ENCODE measurements at places on chromosomes 5 and 9. TPM values are rescaled to one million over a fixed set of nuclear protein-coding genes. Genes with fewer than 3 reads are reported as not detected.

DNA sequence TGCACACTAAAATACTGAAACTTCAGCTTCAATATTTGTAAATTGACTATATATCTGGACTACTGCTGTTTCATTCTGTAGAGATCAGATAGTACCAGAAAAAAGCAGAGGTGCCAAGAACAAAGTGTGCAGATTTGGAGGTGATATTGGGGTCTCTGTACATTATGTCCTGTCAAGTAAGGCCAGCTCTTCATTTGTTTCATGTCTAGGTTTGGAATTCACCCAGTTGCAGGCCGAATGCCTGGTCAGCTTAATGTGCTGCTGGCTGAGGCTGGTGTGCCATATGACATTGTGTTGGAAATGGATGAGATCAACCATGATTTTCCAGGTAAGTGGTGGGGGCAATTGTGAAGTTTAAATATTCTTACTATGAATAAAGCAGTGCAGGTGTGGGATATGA, 96.9 kb downstream of the NNT start:
- H3K36me3 ChIP-seq = peaks cover 62% of the 10 kb centered on the region
- no peaks in the 10 kb centered on the region for H3K27me3 ChIP-seq
- H3K4me1 ChIP-seq = no peaks in the 10 kb centered on the region
- H3K4me3 ChIP-seq = no peak overlapping the region

DNA sequence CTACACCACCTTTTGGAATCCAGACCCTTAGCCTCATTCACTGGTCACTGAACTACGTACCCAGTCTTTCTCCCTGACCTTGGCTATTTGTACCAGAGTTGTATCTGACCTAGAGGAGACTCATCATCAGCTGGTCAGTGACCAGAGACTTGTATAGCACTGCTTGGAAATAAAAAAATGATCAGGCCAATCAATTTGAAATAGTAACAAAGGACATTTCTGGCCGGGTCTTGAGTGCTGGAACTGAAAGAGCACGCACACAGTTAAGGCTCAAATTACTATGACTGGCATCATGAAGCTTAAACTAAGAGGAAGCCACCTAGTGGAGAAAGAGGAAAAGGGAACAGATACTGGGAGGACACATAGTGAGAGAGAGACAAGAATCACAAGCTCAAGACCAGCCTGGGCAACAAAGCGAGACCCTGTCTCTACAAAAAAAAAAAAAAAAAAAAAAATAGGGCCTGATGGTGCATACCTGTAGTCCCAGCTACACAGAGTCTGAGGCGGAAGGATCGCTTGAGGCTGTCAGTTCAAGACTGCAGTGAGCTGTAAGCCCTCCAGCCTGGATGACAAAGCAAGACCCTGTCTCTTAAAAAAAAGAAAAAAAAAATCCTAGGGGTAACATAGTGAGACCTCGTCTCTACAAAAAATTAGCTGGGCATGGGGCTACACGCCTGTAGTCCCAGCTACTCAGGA, 12.8 kb upstream of the SRP19 start:
- no peak for DNase-seq
- H3K27me3 ChIP-seq = peaks cover 11% of the 10 kb centered on the region
- H3K27ac ChIP-seq = no peak overlapping the region
- no peak overlapping the region for H3K4me3 ChIP-seq

PLAC8L1 gene
- total RNA-seq = 0.50 TPM

GRCh38 chr9:123685489-123686083, 244.3 kb downstream of the DENND1A start:
- DNase-seq = no peak
- peaks cover 9% of the 10 kb centered on the region for H3K4me1 ChIP-seq
- no peaks in the 10 kb centered on the region for H3K27me3 ChIP-seq

- H3K27me3 ChIP-seq = peaks cover 31% of the 10 kb centered on the region
- H3K36me3 ChIP-seq = no peaks in the 10 kb centered on the region
- no peaks in the 10 kb centered on the region for H3K4me1 ChIP-seq
- no peak for DNase-seq
- no peak overlapping the region for H3K27ac ChIP-seq
Measured at GRCh38 chr5:72156946-72157624, 49.8 kb downstream of the MAP1B start.

IRF1 gene
- 231 TPM for total RNA-seq

DNA sequence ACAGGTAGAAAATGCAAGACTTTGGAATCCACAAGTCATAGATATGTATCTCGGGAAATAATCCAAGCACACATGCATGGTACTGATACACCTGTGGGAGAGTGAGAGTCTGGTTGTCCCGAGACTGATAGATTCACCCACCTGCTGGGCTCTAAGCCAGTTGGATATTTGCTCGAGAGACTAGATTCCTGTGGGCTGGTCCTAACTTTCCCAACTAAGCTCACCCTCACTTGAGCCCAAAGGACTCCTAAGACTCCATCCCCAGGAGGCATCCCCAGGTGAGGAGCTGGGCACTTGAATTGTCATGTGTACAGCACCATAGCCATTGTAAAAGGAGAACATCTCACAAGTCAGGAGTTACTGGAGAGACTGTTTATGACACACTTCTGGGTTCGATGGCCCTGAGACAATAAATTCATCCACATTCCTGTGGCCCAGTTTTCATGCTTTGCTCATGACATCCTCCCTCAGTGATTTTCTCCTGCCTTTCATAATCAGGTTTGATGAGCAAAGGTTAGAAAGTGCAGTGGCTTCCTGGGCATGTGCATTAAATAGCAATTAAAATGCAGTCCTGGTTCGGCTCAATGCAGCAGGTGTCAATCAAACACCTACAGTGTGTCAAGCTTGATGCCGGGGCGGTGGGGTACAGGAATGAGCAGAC, 18.1 kb downstream of the SLC1A1 start:
- H3K4me3 ChIP-seq = no peak overlapping the region
- DNase-seq = no peak
- no peaks in the 10 kb centered on the region for H3K36me3 ChIP-seq
- H3K4me1 ChIP-seq = no peaks in the 10 kb centered on the region
- H3K27me3 ChIP-seq = peaks cover 3% of the 10 kb centered on the region

DNA sequence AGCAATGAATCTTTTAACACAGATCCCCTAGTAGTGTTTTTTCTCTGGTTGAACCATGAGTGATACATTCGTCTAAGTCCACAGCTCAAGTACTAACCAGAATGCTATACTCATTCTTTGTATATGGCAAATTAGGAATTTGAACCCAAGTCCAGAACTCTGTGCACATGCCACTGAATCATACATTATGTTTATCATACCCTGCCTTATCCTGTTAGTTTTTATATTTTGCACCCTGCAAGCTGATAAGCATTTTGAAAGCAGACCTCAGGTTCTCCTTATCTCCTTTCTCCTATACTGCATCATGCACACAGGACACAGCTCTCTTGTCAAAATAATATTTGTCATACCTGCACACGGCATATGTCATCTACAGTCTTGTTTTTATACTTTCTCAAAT, 54.6 kb upstream of the ELL2 start:
- H3K4me3 ChIP-seq = no peak overlapping the region
- no peak for DNase-seq
- H3K36me3 ChIP-seq = no peaks in the 10 kb centered on the region
- H3K27ac ChIP-seq = no peak overlapping the region
- H3K4me1 ChIP-seq = peaks cover 5% of the 10 kb centered on the region
- H3K27me3 ChIP-seq = no peaks in the 10 kb centered on the region

NOXA1 gene
- total RNA-seq = 0.50 TPM

Data from activated CD4-positive, alpha-beta memory T cell treated with anti-CD3 and anti-CD28 coated beads, Interleukin-2, amount 10 ng/mL, durations not matched to agents 7 days and 5 days (primary cell).